ENCODE measurements at places on chromosomes 4 and X.

GRCh38 chr4:10629394-10629793 is 55.2 kb downstream of the CLNK start:
- DNase-seq, result no peak

DNA sequence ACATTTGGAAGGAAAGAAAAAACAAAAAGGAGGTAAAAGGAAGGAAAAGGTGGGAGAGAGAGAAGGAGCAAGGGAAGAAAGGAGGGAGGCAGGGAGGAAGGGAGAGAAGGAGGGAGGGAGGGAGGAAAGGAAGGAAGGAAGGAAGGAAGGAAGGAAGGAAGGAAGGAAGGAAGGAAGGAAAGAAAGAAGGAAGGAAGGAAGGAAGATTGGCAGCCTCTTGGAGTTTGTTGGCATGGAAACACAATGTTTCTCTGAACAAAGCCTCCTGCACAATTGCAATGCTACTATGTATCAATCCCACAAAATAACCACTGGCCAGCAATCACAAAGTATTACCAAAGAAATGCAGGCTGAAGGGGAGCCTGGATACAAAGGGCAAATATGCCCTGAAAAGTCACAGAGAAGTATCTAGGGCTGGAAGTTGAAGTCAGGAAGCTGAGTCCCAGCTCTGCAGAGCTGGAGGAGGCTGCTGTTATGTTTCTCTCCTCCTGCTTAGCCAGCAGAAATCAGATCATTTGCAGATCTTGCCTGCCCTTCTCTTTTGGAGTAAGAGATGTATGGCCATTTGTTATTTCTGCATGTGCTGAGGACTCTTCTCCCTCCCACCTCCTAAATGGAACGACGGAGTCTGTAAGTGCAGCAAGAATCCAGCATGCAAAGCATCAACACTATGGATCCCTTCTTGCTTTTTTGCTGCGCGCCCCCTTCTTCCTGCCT is 195.9 kb upstream of the LDB2 start:
- no peak for DNase-seq

DNA sequence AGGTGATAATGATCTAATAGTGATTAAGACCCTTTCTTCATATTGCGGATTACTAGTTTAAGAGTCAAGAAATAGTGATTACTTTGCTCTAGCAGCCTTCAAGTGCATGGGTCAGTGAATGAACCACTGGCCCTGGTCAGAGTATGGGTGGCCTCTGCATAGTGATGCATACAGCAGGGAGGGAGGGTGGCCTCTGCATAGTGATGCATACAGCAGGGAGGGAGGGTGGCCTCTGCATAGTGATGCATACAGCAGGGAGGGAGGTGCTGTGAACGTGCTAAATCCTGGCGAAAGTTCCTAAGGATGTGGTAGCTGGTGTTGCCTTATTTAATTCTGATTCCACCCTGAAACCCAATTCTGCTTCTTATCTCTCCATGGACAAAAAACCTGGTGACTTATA is 246.7 kb upstream of the ARSJ start:
- no peak for DNase-seq

GRCh38 chrX:39948582-39948981 is 149.2 kb downstream of the BCOR start:
- DNase-seq, result no peak

GRCh38 chr4:181991369-181992108 is 251.7 kb upstream of the TENM3 start:
- no peak for DNase-seq

DNA sequence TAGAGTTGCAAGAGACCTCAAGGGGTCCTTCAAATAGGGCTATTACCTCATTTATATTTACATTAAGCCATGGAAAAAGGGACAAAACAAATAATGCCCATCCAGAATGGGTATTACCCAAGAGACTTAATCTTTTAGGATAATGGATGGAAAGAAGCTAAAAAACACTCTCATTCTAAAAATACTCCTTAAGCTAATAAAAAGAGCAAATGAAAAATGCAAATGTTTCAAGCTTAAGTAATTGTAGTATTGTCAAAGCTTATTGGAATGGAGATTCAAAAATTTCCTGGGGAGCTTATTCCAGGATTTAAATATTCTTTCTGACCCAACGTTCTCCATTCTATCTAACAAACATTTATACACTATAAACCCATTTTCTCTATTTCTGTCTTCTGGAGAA is 107.8 kb upstream of the SPIN4 start:
- DNase-seq, result no peak

Measured in hypothalamus (tissue), 51 donors.